ENCODE measurements at places on chromosomes 2 and 18. TPM values are rescaled to one million over a fixed set of nuclear protein-coding genes. Genes with fewer than 3 reads are reported as not detected.

GAD1 gene
- total RNA-seq = 1.1 TPM

ANKMY1 gene
- 6.3 TPM for total RNA-seq

SIX3 gene
- not detected for total RNA-seq

CCDC85A gene
- 0.15 TPM for total RNA-seq

FBXO41 gene
- 6.2 TPM for total RNA-seq

FEV gene
- total RNA-seq = not detected

TGOLN2 gene
- total RNA-seq = 84.6 TPM

IL1B gene
- total RNA-seq = not detected

FAM237A gene
- total RNA-seq = not detected

PLEKHM3 gene
- total RNA-seq = 12.0 TPM

LRRTM4 gene
- total RNA-seq = not detected

BOD1L2 gene
- not detected for total RNA-seq

TWIST2 gene
- total RNA-seq = 0.15 TPM

IL1A gene
- not detected for total RNA-seq

MYOM1 gene
- under 0.01 TPM for total RNA-seq

Measured in melanocyte of skin (primary cell).